ENCODE measurements at places on chromosomes 2 and 18.

- no peak for DNase-seq
Measured at GRCh38 chr2:99317161-99317872, 16.3 kb upstream of the LYG1 start.

DNA sequence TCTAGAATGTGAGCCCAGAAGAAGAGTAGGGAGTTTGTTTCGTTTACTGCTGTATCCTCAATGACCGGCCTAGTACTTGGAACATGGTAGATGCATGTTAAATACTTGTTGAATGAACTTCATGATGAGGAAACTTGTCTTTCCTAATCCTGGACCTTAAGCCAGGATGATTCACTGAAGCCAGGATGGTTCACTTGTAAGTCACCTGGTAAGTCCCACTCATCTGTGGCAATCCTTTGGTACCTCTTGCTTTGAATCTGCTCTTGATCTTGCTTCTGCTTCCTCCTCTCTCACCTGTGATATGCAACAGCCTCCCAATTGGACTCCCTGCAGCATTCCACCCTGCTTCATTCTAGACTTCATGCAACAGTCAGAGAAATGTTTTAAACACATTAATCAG is 43.6 kb downstream of the QPCT start:
- DNase-seq = no peak

DNA sequence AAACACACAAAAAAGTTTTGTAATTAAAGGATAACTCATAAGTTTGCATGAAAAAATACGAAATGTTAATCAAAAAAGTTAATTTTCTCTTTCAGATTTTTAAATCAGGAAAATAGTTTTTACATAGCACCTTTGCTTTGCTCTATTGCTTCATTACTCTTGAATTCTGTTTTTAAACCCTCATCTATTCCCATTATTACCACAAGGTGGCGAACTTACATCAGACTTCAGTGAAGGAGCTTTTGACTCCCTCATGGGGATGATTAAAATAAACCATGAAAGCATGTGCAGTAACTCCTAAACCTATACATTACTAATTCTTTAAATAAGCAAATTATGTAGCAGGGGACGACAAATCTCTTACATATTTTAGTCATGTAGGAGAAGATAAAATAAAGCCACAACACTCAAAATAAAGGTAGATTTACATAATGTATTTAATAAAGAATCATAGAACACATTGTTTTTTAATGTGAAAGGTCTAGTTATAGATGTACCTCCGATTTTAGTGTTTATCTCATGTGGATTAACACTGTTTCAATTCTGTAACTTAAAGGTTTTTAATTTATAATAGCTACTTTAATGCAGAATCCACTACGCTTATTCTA is 105.2 kb downstream of the NETO1 start:
- no peak for DNase-seq

GRCh38 chr2:231743376-231744116 is 35.2 kb downstream of the PTMA start:
- no peak for DNase-seq

DNA sequence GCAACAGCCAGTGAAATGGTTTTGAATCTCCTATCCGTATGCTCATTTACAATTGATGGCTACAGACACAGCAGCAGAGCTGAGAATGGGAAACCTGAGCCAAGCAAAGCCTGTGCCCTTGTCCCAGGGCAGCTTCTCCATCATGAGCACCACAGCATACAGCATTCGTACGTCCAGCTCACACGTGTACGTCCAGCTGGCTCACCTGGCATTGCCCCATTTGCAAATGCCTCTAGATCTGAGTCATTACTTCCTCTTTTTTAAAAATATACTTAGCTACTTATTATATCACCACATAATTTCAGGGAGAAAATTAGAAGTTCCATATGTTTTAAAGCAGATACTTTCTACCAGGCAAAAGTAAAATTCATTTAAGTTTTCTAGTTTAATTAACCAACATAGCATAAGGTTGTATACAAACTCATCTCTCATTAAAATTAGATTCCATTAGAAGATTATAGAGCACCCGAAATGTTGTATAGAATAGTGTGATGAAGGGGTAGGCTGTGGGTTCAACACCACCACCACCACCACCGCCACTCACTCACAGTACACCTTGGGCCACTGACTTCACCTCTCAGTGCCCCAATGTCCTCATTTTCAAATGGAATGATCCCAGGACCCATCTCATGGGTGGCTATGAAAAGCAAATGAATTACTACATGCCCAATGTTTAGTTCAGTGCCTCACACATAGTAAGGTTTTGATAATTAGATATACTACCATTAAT is 31.4 kb upstream of the TMEM177 start:
- DNase-seq = no peak

DNA sequence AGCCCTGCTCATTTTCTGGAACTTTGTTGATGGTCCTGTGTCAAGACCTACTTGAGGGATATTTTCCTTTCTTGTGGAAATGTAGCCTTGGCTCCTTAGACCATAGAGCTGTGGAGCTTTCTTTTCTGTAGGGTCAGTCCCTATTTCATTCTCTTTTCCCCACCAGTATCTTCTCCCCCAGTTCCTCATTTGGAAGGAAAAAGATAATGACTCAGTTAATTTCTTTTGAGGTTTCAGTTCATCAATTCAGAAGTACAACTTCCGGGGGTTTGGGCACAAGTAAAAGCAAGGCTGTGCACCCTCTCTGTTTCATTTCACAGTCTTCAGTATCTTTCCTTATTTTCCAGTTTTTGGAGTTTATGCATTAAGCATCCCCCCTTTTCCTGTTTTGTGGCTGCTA is 70.7 kb downstream of the CDC42EP3 start:
- DNase-seq = no peak

DNA sequence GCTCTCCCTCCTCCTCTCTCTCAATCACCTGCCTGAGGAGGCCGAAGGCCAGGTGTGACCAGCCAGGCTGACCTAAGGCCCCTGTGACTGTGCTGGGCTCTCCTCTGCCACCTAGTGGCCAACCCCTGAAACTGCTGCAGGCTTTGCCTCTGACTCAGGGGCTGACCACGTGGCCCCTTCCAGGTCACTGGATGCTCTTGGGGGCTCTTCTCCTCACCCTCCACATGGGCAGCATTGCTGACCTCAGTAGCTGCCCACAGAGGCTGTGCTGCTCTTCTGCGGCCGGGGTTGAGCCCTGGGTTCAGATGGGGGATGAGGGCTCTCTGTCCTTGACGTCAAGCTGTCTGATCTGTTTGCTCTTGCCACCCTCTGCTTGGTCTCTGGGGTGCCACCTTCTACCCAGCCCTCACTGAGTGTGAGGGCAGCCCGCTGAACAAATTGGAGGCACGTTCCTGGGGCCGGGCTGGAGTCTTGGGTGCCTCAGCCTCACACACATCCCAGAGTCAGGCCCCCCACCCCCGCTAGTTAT is 122.7 kb downstream of the TWIST2 start:
- DNase-seq = peak; percentile 25

DNA sequence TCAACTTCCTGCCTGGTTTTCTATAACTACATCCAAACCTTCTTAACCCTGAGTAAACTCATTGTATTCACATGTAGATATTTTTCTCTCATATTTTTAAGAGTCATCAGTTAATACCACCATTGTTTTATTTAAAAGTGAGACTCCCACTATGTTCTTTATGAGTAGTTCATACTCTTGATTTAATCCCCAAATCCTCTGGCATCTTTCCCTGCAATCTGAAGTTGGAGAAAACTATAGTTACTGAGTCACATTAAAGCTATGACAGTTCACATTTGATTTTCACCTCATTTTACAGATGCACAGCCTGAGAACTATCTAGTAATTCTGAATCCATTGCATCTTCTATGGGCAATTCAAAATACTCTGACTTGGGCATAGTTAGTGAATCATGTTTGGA is 1358.7 kb upstream of the NRXN1 start:
- no peak for DNase-seq

- DNase-seq = no peak
Measured at GRCh38 chr18:1774261-1774660, 797.0 kb downstream of the METTL4 start.

GRCh38 chr2:239208465-239209180 is 192.2 kb downstream of the HDAC4 start:
- DNase-seq = no peak

DNA sequence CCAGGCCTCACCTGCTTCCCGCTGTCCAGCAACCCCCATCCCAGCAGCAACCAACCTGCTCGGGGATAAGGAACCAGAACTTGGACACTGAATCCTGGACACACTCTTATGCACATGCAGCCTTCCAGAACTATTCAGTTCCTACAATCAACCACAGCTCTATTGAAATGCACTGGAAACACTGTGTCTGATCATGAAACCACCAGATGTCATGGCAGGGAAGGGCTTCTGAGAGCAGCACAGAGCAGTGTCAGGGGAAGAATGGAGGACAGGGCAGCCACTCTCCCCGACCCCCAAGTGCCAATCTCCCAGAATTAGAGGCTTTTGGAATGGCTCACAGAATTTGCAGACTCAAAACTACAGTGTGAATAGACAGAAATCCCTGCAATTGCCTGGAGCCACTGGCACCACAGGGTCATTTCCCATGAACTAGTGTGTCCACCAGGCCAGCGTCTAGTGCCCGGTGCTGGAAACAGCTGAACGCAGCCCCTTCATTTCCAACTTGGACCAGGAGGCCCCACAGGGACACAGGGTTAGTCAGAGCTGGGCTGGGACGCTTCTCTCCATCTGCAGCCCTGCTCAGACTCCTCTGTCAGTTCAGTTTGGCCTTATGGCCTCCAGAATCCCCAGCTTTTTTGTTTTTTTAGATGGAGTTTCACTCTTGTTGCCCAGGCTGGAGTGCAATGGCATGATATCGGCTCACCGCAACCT is 25.5 kb downstream of the MRPL35 start:
- no peak for DNase-seq

- DNase-seq = no peak
Measured at GRCh38 chr2:68964282-68964681, 10.2 kb upstream of the GKN1 start.

GRCh38 chr2:28487258-28487657 is 8.6 kb upstream of the PLB1 start:
- DNase-seq = no peak

DNA sequence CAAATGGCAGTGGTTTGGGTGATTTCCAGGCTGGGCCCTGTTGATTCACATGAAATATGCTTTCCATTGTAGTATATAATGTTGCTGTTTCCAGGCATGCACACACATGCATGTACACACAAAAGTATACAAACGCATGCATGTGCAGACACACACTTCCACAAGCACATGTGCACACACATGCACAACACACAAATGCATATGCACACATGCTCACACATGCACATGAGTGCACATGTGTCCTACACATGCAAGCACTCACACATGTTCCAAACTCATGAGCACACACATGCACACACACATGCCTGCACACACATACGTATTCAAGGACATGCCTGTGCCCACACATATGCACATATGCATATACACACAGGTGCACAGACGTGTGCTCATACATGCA is 30.6 kb downstream of the SNTG2 start:
- no peak for DNase-seq

DNA sequence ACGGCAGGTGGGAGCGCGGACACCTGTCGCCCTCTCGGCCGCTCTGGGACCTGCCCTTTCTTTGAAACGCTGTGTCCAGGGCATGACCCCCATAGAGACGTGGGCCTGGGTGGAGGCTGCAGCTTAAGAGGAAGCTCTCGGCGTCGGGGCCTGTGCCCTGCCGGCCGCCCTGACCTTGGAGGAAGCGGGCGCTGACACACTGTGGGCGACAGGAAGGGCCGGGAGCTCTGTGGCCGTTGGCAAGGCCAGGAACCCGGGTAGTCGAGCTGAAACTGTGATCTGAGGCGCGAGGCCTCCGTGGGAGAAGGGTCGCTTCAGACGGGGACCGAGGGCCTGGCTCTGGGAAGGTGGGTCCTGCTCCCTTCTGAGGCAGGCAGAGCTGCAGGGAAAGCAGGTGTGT is 28.2 kb downstream of the KCNG2 start:
- no peak for DNase-seq

DNA sequence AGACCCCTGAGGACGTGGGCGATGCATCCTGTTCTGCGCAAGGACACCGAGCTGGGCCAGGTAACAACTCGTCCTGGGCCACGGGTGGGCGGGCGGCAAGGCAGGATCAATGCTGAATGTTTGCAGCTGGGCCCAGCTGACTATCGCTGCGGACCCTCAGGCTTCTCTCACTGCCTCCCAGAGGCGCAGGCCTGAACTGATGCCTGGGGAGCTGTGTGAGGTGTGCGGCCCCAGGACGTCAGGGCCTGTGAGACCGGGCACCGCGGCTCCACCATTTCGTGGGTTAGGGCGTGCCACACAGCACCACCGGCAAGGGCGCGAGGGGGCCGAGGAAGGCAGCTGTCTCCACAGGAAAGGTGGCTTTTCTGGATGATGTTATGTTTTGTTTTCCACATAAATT is 307.4 kb downstream of the NDUFA10 start:
- DNase-seq = no peak

DNA sequence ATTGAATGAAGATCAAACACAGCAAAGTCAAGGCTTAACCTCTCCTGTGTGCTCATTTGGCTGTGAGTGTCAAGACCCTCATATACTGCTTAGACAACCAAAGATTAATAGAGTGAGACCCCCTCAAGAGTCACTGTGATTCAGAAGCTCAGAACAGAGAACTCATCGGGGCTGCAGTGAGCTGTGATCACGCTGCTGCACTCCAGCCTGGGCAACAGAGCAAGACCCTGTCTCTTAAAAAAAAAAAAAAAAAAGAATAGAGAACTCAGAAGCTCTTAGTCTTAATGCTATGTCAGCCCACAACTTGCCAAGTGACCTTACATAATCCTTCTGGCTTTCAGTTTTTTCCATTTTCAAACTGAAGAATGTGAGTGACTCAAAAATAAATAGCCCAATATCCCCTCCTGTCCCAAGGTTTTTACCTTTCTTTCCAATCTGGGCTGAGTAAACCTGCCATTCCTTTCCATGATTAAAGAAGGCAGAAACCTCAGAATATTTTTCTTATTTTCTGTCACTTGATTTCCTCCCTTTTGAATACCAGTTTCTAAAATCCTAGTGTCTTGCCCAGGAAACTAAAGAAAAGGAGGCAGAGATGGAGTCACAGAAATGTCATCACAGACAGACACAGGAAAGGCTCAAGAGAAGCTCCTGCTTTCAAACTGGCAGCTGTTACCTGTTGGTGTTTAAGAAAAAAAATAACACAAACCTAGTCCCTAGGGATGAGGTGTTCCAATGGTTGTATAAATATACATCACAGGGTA is 102.4 kb downstream of the CACNB4 start:
- DNase-seq = no peak

DNA sequence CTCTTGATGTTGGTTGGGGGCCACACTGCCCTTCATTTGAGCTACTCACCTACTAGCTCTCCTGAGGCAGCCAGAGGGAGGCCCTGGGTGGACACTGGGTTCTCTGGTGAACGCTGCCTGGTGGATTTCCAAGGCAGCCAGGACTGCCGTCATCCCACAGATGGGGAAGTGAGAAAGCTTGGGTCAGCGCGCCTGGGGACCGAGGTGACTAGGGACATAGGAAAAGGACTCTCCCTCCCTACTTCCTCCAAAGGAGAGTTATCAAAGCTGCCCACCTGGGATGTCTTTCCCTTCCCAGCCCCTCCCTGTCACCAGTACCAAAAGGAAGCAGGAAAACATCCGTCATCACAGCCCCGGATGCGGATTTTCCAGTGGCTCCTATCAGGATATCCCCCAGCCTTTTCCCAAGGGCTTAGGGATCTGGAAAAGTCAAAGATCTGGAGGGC is 3.8 kb upstream of the SEMA4C start:
- no peak for DNase-seq

GRCh38 chr2:152407204-152407721 is 72.3 kb downstream of the FMNL2 start:
- no peak for DNase-seq

Data from activated T-cell treated with anti-CD3 and anti-CD28 coated beads for 4 hours (primary cell).